CD4-positive, alpha-beta T cell treated with Interleukin-10 for 1 hour (primary cell): ENCODE measurements at places on chromosomes 2 and 18.

DNA sequence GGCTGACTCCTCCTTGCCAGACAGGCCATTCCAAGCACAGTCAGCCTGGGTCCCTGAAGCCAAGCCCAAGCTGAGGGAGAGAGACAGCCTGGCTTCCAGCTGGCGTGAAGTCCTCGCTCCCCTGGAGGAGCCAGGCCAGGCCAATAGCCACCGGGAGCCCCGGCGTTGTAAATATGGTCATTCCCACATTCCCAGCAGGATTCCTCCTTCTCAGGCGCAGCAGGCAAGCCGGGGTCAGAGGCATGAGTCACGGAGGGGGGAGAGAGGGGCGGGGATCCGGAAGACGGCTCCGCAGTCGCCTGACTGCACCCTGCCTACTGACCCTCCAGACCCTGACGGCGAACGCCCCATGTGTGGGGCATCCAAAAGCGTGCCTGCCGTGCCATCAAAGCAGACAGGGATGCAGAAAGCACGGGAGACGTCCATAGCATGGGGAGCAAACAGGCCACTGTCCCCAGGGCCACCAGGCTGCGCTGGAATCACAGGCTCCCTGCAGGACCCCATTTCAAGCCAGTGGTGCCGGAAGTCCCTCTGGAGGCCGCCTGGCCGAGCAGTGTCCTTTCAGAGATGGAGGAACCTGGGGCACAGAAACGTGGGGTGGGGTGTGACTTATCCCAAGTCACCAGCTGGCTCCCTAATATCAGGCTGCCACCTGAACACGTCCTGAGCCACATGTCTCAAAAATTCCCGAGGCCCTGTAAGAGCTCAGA lies 48.2 kb downstream of the TWIST2 start:
- no peak for DNase-seq

- no peak for DNase-seq
Observed at GRCh38 chr2:240359695-240360094, 75.8 kb upstream of the GPC1 start.

- DNase-seq = no peak
Observed at GRCh38 chr2:161606327-161606726, 17.9 kb upstream of the SLC4A10 start.

DNA sequence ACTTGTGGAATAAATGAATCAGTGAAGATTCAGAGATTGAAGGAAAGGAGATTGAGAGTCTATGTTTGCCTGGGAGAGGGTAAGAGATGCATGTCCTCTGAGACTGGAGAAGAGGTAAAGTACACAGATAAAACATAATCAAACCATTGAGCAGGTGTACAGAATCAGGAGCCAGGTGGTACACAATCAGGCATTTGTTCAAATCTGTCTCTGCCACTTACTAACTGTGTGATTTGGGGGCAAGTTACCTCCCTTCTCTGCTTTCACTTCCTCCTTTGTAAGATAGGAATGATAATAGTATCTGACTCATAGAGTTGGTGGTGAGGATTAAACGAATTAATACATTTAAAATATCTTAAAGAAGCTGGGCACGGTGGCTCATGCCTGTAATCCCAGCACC lies 94.0 kb downstream of the CDK15 start:
- no peak for DNase-seq

- no peak for DNase-seq
Observed at GRCh38 chr2:217555081-217555876, 447.5 kb downstream of the TNS1 start.

DNA sequence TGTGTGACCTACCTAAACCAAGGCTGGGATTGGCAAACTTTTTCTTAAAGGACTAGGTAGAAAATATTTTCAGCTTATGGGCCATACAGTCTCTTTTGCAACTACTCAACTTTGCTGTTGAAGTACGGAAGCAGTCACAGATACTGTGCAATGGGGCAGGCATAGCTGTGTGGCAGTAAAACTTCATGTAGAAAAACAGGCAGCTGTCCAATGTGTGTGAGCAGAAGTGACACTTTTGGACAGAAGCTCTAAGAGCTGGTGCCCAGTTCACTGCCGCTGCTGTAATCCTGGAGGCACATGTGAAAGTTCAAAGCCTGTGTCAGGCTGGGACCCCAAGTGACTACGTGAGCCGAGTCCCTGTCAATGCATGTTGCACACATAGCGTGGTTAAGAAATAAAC lies 46.7 kb downstream of the MAPK4 start:
- DNase-seq = no peak

GRCh38 chr2:20422402-20423271 lies 24.2 kb upstream of the RHOB start:
- DNase-seq = peak; percentile 23

- no peak for DNase-seq
Observed at GRCh38 chr2:222993920-222994650, 57.9 kb upstream of the KCNE4 start.

GRCh38 chr2:29040552-29040951 lies 33.8 kb downstream of the PCARE start:
- no peak for DNase-seq

DNA sequence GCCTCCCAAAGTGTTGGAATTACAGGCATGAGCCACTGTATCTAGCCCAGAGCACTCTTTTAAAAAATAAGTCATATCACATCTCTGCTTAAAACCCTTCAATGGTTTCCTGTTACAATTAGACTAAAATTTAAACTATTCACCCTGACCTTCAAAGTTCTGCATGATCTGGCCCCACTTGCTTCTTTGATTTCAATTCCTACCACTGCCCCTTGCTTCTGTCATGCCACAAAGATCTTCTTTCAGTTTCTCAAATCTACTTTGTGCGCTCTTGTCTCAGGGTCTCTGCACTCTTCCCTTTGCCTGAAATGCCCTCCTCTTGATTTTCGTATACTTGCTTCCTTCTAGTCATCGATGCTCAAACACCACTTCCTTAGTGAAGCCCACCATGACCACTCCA lies 213.0 kb downstream of the TMEM247 start:
- no peak for DNase-seq

GRCh38 chr2:113212245-113213060 lies 38.7 kb downstream of the PSD4 start:
- no peak for DNase-seq

GRCh38 chr2:20617081-20617575 lies 33.8 kb downstream of the HS1BP3 start:
- DNase-seq = no peak

DNA sequence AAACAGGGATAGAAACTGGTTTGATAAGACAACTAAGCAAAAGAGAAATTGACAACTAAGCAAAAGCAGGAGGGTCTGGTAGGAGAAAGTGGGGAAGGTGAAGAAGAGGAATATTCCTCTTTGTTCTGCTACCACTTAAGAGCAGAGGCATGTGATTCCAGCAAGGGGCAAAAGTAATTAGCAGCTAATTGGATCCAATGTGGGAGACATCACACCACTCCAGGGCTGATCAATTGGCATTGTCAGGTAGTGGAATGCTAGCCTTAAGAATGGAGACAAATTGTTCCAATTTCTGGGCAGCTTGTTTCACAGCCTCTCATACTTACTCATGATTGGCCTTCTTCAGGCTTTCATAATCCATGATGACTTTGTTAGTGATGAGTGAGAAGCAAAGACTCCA lies 547.1 kb upstream of the GCFC2 start:
- DNase-seq = no peak

DNA sequence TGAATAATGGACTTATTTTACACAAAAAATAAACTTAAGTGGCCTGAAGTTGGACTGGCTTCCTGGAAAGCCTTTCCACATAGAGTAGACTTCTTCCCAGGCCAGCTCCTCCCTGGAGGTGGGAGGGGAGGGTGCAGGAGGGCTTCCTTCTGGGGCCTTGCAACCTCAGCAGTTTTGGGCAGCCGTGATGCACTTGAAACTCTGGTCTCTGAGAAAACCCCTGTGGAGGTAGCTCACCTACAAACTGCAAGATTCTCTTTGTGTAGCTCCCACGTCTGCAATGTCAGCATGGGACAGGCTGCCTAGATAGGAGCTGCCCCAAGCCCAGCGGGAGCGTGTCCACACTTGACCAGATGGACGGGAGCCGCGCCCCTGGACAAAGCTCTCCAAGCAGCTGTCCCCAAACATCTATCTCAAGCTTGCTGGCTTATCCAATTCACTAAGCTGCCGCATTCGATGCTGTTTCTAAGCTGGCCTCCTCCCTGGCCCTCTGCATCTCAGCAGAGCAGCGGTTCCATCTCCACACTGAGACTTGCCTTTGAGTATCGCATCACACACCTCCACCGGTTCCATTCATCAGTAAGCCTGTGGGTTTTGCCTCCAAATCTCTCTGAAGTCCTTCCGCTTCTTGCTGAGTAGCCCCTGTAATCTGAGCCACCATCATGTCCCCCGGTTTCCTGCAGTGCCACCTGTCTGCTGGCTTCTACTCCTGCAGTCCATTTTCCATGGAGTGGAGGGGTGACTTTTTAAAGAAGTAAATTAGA lies 1.6 kb upstream of the LPIN1 start:
- peak; percentile 30 for DNase-seq

- DNase-seq = no peak
Observed at GRCh38 chr2:224310943-224311625, 90.8 kb downstream of the FAM124B start.

- DNase-seq = no peak
Observed at GRCh38 chr2:152542337-152542994, 174.8 kb downstream of the PRPF40A start.

GRCh38 chr18:27656167-27656778 lies 471.2 kb upstream of the CHST9 start:
- DNase-seq = no peak

GRCh38 chr2:174826051-174826450 lies 61.8 kb upstream of the CHRNA1 start:
- no peak for DNase-seq

- DNase-seq = no peak
Observed at GRCh38 chr2:206855585-206856433, 83.5 kb upstream of the CPO start.

DNA sequence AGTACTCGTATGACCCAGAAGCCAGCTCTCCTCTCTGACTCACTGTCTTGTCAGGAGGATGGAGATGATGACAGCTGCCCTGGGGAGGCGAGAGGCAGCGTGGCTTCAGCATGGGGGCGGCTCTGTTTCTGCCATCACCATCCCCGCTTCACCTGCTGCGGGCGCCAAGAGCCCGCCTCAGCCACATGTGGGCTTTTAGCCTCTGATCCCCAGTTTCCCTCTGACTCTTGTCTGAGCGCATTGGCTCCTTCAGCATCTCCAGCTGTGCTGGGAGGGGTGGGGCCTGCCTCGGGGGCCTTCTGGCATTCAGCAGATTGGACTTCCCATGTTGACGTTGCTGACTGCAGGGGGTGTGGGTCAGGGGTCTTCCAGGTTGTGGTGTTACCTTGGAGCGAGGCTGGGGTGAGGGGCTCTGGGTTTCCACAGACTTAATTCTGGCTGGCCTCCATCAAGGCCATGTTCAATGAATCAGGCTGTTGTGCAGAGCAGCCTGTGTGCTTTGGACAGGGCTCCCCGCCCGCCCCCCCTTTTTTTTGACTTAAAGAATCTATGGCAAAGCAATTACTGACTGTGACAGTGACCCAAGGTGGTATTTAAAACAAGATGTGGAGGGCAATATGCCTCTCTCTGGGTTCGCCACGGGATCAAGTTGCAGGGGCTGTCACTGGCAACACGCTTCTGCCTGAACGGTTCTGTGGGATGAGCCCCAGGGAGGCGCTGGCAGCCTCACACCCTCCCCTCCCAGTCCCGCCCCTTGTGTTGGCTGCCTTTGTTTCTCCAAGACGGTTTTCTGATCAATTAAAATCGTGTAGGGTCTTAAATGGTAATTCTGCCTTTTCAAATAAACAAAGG lies 228.3 kb downstream of the LDLRAD4 start:
- DNase-seq = no peak

GRCh38 chr18:2148823-2149222 lies 422.5 kb downstream of the METTL4 start:
- no peak for DNase-seq

- DNase-seq = no peak
Observed at GRCh38 chr2:95343429-95344214, 46.5 kb downstream of the KCNIP3 start.

- DNase-seq = peak; percentile 51
Observed at GRCh38 chr2:48946449-48947048, 191.0 kb upstream of the LHCGR start.

- no peak for DNase-seq
Observed at GRCh38 chr2:148978026-148978685, 60.3 kb upstream of the LYPD6B start.

- no peak for DNase-seq
Observed at GRCh38 chr2:222577341-222577740, 78.6 kb downstream of the FARSB start.

DNA sequence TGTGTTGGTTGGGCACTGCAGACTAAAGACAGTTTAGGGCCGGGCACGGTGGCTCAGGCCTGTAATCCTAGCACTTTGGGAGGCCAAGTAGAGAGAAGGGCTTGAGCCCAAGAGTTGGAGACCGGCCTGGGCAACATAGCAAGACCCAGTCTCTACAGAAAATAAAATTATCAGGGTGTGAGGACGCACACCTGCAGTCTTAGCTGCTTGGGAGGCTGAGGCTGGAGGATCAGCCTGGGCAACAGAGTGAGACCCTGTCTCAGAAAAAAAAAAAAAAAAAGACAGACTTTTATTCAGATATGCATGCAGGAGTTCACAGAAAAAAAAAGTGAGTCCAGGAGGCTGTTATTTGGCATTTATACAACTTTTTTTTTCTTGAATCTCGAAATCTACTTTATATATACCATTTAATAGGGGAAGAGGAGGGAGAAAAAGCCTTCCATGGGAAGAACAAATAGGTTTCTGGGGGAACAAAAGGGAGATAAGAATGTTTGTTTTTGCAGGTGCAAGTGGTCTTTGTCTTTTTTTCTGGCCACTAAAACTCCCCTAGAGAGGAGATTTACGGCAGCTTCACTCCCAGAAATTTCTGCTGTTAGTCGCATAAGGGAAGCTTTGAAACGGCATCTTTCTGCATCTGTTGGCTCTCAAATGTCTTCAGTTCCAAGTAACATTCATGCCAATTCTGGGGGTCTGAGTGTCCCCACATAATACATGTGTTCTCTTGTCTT lies 4.1 kb upstream of the MSH6 start:
- DNase-seq = no peak

GRCh38 chr2:7053650-7054265 lies 136.5 kb downstream of the RNF144A start:
- no peak for DNase-seq

DNA sequence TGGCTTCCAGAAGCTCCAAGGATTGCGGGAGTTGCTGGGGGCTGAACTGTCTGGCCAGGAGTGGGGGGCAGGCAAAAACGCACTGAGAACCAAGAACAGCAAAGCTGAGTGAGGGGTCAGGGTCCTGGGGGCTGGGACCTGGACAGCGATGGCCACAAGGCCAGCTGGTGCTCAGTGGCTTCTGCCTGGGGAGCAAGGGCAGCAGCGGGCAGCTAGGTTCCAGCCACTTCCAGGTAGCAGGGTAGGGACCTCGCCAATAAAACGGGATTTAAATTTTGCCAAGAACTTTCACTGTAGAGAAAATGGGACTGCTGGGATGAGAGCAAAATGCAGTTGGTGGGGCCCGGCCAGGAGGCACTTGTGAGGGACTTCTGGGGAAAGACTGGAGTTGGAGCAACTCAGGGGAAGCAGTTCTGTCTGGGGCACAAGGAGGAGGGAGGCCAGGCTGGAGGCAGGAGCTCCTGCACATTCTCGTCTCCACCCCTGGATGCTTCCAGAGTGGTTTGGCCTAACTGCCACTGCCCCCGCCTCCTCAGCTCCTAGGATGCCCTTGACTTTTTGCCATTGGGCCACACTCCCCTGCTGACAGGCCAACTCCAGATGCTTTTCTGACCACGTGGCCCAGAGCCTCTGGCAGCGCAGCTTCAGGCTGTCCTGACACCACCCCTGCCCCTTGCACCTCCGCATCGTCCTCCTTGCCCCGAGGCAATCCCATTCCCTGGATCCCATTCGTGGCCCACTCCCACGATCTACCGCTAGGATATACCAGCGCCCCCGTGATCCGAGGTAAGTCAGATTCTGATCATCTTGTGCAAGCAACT lies 5.5 kb upstream of the CCDC74A start:
- no peak for DNase-seq

- DNase-seq = no peak
Observed at GRCh38 chr18:39793609-39794008, 2161.4 kb upstream of the PIK3C3 start.
